ENCODE measurements at places on chromosomes 2 and 18.

- DNase-seq, result no peak
Measured at GRCh38 chr18:69992776-69993175, 45.1 kb upstream of the CD226 start.

- DNase-seq, result no peak
Measured at GRCh38 chr2:49857371-49858112, 703.2 kb upstream of the FSHR start.

DNA sequence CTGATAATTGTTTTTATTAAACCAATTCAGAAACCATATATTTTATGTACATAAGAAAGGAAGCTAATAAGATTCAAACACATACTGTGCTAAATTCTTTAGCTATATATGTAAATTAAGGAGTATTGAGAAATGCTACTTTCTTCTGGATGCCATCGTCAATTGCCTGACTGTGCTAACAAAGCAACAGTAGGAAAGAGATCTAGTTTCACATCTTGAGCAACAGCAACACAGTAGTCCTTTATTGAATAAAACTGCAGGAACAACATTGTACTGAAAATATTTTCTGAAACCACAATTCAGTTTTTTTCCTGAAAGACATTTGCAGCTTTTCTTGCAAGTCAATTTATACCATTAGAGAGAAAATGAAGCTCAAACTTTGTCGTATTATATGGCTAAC lies 1404.9 kb upstream of the SLC39A10 start:
- DNase-seq, result no peak

DNA sequence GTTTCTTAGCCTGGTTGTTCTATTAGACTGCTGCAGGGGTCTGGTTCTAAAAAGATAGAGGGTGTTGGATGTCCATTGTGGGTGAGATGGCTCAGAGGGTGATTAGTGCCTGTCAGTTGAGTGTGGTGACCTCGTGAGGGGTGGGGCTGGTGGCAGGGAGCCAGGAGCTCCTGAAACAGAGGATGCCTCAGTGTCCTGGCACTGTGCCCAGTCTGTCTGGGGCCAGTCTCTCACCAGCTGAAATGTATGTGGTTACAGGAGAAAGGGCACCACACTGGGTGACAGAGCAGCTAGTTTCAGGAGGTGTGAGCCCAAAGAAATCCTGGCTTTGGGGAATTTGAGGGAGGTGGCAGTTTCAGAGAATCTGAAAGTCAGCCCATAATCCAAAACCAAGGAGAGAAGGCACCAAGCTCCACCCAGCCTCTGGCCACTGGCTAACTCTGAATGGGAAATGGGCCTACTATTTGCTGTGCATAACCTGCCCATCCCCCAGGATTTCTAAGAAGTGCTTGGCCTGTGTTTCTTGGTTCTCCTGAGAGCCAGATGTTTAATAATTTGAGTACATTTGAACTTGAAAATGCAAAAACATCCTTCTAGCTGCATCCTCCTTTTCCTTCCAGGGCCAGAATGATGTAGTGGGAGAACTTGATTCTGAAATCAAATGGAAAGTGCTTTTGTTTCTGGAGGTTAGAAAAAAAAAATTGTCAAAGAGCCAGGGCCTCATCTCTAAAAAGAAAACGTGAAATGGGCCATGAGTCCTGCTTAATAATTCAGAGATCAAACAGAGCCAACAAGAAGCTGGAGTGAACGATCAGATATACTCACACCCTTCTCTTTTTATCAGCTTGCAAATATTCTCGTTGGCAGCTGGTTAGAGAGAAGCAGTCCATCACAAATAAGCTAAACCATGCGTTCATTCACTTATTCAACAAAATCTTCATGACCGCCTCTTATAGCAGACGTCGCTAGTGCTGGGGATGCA lies 92.3 kb downstream of the B3GNT2 start:
- no peak for DNase-seq

DNA sequence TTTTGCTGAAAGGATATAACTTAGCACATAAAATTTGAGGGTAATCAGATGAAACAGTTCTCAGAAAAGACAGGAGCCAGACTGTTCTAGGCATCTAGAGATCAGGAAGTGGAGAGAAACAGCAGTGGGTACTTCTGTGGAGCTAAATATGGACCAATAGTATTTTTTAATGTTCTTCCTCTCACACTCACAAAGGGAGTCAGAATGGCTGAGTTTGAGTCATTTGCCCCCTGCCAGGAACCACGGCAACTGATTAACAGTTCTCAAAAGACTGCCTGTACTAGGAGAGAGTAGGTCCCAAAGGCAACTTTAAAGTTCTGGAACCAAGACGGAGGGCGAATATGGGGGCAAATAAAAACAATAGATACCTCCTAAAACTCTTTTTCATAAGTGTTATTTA lies 107.5 kb downstream of the GULP1 start:
- no peak for DNase-seq

- DNase-seq, result no peak
Measured at GRCh38 chr2:46323730-46324129, 26.5 kb downstream of the EPAS1 start.

DNA sequence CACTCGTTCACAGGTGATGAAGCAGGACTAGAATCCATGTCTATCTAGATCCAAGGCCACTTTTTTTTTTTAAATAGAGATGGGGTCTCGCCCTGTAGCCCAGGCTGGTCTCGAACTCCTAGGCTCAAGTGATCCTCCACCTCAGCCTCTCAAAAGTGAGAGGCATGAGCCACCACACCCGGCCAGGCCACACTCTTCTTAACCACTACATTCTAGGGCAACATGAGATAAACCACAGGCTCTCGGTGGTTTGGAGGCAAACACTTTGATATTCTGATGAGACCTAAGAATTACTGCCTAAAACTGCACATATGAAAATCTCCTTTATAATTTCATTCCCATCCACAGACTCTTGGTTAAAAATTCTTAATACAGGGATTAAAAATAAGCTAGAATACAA lies 51.8 kb downstream of the USP34 start:
- no peak for DNase-seq

- DNase-seq, result no peak
Measured at GRCh38 chr2:201396595-201396994, 39.5 kb upstream of the FLACC1 start.

DNA sequence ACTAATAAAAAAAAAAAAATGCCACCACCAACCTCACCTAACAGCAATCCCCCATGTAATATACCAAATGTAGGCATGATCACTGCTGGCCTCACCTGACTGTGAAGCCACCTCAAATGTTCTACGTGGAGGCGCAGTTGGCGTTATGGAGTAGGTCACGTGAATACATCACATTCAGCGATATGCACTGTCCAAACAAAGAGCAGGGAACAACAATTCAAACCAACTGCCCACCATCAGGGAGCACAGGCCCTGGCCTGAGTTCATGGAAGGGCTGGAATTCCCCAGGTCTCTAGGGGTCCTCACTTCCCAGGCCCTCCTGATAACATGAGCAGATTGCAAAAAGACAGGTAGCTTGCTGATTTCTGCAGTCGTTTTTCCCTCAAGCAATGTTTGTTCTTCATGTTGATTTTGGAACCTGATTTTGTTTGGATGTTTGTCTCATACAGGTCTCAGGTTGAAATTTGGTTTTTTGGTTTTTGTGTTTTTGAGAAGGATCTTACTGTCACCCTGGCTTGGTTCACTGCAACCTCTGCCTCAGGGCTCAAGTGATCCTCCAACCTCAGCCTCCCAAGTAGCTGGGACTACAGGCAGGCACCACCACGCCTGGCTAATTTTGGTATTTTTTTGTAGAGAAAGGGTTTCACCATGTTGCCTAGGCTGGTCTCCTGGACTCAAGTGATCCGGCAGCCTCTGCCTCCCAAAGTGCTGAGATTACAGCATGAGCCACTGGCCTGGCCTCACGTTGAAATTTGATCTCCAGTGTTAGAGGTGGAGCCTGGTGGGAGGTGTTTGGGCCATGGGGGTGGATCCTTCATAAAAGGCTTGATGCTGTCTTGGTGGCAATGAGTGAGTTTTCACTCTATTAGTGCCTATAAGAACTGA lies 15.5 kb downstream of the TBC1D8 start:
- no peak for DNase-seq

DNA sequence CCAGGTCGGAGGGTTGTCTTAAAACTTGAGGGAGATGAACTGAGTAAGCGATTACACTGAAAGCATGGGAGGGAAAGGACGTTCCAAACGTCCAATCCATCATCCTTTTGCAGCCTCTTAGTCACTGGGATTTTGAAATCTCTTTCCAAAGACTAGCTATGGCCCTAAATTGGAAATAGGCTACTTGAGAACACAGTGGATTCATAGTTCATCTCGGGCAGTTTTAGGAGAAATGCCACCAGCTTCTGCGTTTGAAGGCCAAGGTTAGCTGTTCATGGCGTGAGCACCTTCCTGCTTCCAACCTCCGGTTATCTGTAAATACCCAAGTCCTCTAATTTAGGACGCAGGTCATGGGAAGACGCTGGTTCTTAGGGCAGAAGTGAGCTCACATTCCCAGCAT lies 821 bp upstream of the EML6 start:
- no peak for DNase-seq

DNA sequence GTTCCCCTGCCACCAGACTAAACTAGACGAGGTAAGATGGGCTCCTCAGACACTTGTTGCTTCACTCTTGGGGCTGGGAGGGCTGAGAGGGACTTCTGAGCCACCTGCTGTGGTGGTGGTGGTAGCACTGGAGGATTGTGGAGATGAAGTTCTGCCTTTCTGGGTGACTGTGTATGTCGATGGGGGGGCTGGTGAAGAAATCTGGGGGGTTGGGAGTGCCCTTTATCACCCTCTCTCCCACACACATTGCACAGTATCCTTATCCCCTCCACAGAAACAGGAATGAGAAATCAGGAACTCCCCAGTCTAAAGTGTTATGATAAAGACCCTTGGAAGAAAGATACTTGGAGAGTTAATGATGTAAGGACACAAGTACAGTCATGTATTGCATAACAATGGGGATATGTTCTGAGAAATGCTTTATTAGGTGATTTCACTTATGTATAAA lies 38.5 kb downstream of the HK2 start:
- DNase-seq, result no peak

DNA sequence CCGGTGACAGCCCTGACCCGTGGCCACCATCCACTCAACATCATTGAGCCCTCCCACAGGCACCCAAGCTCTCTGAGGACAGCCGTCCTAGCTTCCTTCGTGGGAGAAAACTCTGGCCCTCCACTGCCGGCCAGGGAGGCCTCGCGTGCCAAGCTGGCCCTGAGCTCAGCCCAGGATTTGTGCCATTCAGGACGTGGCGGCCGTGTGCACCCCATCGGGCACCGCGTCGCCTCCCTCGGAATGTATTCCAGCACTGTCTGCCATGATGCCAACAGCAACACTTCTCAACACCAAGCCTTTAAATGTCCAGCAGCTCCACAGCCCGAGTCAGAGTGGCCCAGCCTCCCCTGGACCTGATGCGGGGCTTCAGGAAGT lies 35.7 kb downstream of the ZNF516 start:
- DNase-seq, result no peak

DNA sequence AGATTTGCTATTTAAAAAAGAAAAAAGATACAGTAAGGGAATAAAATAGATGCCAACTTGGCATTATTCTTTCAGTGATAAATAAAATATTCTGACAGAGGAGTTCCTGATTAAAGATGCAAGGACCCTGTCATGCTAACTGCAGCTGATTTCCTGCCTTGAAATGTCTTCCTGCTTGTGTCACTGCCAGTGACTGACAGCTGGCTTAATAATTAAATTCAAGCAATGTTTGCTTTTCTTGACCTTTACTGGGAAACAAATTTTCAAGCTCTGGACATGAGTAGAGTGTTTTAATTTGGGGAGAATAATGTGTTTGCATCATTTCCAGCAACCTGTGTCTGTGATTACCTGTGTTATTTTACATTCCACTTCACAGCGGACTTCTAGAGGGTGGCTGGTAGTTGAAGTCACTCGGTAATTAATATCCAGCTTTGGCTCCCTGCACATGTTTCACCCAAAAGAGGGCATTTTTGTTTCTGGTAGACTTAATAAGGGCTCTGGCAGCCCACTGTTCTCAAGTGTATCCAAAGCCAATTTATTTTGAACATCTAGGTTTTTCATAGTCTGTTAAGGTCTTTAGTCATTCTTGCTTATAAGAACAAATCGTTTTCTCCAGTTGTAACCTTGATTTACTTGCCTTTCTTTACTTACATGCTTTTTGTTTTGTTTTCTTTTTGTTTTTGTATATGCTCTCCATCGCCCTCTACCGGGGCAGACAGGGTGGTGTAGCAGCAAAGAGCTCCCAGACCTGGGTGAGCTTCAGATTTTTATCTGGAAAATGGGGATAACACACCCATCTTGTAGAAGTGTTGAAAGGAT lies 48.5 kb upstream of the PROKR1 start:
- no peak for DNase-seq

GRCh38 chr2:129255610-129256313 lies 723.7 kb upstream of the RAB6C start:
- DNase-seq, result no peak

DNA sequence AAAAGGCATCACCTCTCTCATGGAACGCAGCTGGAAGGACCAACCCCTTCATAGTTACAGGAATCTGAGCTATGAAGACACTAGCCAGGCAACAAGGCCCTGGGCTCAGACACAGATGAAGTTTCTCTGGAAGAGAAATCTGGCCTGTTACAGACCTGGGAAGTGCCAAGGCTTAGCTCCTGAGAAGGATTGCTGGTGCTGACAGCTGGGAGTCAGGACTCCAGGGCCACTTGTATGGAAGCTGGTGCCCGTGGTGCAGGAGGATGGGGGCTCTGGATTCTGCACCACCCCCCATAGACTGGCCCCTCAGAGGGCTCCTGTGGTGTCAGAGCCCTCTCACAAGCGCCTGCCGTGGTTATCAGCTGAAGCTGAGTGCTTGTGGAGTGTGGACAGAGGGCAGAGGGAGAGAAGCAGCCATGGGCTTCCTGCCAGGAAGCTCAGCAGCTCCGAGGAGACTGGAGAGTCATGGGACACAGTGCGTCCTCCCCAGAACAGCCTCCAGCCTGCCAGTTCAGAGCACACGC lies 87.3 kb upstream of the LCLAT1 start:
- no peak for DNase-seq

DNA sequence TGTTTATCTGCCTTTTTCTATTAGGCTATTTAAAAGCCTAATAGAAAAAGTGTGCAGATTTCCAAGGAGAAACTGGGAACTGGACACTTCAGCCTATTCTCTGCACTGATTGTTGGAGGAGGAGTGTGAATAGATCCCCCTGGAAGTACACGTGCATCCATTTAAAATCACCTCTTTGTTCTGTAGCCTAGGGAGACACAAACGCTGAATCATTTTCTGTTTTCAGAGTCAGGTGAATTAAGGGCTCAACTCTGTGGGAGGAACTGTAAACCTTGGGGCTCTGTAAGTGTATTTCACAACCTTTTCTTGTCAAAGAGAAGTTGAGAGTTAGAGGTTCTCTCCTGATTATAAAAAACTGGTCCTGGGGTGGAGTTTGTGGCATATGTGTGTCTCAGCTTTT lies 159.7 kb downstream of the SPAG16 start:
- no peak for DNase-seq
